ENCODE measurements at places on chromosomes 3 and 15.

- DNase-seq: no peak
Observed at GRCh38 chr3:36786921-36787890, 22.9 kb upstream of the DCLK3 start.

GRCh38 chr3:78725703-78726246, 1042.0 kb downstream of the ROBO1 start:
- DNase-seq: no peak

GRCh38 chr3:30948426-30948825, 54.0 kb upstream of the GADL1 start:
- DNase-seq: no peak

DNA sequence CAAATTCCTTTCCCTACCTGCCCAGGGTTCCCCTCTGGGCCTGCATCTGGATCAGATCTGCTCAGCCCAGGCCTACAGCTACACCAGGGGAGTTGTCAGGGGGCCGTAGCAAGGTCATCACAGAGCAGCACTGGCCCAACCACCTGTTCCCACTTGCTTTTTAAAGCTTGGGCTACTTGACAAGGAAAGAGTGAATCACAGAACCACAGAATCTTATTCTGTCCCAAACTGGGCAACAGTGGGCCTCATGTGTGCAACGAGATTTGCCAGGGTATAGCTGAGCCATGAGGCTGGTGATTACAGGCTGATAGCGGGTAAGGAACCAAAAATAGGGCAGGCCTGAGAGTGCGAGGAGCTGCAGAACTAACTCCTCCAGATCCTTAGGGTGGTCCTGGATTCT, 66.7 kb downstream of the MYLK start:
- DNase-seq: no peak

DNA sequence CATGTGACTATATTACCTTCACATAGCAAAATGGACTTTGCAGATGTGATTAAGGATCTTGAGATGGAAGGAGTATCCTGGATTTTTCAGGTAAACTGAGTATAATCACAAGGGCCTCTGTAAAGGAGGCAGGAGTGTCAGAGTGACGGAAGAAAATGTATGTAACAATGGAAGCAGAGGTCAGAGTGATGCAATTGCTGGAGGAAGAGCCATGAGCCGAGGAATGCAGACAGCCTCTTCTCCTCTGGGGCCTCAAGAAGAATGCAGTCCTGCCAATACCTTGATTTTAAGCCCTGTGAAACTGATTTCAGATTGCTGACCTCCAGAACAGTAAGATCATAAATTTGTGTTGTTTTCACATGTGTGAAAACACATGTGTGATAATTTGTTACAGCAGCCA, 15.1 kb downstream of the HEMK1 start:
- DNase-seq: no peak

DNA sequence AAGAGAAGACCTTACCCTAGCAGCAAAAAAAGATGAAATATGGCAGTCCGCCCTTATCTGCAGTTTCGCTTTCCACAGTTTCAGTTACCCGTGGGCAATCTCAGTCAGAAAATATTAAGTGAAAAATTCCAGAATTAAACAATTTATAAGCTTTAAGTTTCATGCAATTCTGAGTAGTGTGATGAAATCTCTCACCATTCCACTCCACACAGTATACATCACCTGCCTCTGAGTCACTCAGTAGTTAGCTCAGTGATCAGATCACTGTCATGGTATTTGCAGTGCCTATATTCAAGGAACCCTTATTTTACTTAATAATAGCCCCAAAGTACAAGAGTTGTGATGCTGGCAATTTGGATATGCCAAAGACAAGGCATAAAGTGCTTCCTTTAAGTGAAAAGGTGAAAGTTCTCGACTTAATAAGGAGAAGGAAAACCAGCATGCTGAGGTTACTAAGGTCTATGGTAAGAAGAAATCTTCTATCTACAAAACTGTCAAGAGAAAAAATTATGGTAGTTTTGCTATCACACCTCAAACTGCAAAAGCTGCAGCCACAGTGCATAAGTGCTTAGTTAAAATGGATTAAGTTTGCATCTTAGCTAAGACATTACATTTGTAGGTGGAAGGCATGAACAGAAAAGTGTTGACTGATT, 48.1 kb downstream of the HSPBAP1 start:
- DNase-seq: no peak

- no peak for DNase-seq
Observed at GRCh38 chr3:132055872-132056271, 21.1 kb upstream of the CPNE4 start.

DNA sequence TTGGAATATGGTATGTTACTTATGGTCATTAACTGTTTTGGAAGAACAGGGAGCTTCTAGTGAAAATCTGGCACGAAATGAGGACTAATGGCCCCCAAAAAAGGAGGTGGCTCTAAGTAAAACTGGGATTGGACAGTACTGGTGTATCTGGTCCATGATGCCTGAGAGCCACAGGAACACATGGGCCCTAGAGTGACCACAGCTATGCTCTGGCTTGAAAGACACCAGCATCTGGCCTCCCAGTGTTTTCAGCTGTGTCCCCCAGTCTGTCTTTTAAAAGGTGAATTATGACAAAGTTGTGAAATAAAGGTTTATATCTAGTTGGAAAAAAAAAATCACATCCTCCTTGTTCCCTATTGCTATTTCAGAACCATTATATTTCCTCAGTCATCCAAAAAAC, 64.5 kb downstream of the GSK3B start:
- no peak for DNase-seq

DNA sequence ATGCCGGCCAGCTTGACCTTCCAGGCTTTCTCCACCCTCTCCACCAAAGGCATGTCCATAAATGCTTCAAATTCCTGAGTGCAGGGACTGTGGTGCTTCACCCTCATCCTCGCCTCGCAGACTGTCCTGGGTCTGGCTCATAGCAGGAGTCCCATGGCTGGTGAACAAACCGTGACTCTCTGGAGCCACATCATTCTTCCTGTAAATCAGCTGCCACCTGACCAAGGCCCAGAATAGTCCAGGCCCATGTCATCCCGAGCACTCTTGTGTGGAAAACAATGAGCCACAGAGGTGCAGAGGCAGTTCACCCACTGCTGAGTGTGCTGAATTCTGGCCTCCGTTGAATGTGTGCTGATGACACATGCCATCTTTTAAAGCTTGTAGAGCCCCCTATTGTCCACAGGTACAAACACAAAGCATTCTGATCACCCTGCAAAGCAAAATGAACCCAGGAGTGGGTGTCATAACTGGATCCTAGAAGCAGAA, 68.6 kb downstream of the ABHD5 start:
- DNase-seq: no peak

DNA sequence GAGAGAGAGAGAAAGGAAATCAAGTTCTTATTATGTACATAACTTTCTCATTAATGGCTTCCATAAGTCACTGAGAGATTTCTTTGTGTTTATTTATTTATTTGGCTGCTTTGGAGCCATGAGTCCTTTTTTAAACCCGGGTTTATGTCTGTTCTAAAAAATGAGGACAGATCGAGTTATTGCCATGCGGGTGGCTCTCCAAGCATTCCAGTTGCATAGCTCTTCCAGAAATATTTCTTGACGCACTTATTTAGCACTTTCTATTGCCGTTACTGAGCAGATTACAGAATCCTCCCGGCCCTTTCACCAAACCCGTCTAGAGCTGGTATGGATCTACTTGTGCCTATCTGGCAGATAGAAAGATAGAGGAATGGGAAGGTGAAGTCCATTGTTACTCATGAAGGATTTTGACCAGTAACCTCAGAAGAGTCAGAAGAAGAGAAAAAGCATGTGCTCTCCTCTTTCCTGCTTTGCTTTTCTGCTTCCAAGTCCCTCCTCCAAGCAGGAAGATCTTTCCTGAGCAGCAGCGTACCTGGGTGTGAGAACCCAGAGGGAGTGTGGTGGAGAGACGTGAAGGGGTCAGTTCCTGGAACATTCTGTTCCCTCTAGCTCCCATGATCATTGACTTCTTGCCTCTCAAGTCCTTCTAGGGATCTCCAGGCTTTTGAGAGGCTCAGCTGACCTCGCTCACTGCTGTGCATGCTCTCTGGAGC, 112.8 kb downstream of the LPP start:
- DNase-seq: no peak

DNA sequence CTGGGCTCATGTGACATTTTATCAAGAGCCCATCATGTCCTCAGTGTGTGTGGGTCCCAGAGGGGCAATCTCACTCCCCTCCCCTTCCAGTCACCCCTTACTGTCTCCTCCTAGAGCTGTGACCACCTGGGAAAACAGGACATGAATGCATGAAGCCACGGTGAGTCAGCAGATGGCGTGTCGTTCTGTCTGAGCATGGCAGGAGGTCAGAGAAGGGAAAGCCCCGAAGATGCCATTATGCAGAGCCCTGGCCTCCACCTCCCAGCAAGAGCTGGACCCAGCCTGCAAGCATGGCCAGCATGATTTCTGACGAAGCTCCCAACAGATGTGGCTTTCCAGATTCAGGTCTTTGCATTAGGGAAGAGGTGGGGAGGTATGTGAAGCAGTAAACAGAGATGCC, 118.5 kb downstream of the TLE3 start:
- no peak for DNase-seq

- DNase-seq: no peak
Observed at GRCh38 chr3:112134335-112135124, 1.5 kb upstream of the GCSAM start.

- DNase-seq: no peak
Observed at GRCh38 chr3:2985479-2985878, 124.7 kb downstream of the IL5RA start.

GRCh38 chr3:22399566-22399965, 648.6 kb upstream of the ZNF385D start:
- no peak for DNase-seq

DNA sequence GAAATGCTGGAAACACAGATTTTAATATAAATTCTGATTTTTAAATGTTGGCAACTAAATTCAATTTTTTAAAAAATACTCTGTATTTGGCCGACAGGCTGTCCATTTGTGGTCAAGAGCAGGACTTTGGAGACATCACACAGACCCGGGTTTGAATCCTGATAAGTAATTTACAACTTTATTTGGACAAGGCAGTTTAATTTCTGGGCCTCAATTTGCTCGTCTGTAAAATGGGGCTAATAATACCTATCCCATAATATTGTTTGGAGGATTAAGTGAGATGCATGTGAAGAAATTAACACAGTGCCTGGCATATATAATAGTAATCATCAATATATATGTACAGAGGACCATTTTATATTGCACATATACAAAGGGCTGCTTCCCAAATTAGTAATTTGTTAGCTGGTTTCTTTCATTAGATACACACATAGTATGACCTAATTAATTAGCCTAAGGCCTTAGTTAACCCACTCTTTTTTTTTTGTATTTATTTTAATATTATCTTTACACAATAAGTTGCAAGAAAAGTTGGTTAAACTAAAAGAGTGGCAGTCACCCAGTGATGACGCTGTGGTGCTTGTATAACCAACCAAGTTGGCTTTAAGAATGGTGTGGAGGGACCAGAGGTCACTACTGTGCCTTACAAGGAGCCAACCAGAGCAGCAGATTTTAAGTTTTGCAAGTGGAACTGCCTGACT, 665 bp downstream of the PIGB start:
- no peak for DNase-seq

GRCh38 chr15:78382114-78382880, 42.1 kb downstream of the CRABP1 start:
- no peak for DNase-seq

DNA sequence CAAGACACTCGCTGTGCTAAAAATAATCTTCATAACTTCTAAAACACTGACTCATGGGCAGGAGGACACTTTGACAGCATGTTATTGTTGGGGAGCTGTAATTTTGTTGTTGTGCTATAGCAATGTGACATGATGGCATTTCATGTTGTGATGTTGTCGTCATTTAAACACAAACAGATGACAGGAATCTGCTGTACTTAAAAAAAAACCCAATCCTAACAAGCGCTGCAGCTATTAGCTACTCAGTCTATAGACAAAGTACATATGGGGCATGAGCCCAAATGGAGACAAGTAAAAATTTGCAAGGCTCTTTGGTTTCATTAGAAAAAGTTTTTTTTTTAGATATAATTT, 828 bp upstream of the ATOSA start:
- DNase-seq: no peak

GRCh38 chr15:58627701-58628100, 121.8 kb downstream of the ADAM10 start:
- no peak for DNase-seq

- no peak for DNase-seq
Observed at GRCh38 chr15:69666921-69667811, 214.5 kb downstream of the RPLP1 start.

GRCh38 chr3:142028243-142028777, 121.0 kb downstream of the TFDP2 start:
- no peak for DNase-seq

GRCh38 chr15:59165726-59166125, 40.9 kb upstream of the LDHAL6B start:
- DNase-seq: no peak

GRCh38 chr3:170469151-170470062, 50.7 kb downstream of the CLDN11 start:
- DNase-seq: no peak

GRCh38 chr3:104536715-104537114, 830.0 kb upstream of the ALCAM start:
- no peak for DNase-seq

GRCh38 chr3:140427786-140428185, 250.1 kb upstream of the TRIM42 start:
- no peak for DNase-seq

DNA sequence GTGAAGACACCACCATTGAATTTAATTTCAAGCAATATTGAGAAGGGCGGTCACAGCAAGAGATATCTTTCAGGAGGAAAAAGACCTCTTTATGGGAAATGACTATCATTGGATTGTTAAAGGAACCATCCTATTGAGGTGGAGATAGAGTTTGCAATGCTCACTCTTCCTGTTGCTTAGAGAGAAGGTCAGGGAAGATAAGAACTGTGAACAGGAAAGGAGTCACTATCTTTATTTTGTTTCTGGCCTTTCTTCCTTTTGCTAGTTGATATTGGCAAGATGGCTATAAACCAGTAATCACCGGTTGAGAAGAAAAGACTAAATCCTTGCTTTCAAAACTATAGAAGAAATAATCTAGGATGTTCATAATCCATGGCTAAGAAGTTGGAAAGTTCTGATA, 112.1 kb upstream of the TMEM108 start:
- no peak for DNase-seq

- no peak for DNase-seq
Observed at GRCh38 chr3:189516039-189516438, 115.2 kb upstream of the TP63 start.

DNA sequence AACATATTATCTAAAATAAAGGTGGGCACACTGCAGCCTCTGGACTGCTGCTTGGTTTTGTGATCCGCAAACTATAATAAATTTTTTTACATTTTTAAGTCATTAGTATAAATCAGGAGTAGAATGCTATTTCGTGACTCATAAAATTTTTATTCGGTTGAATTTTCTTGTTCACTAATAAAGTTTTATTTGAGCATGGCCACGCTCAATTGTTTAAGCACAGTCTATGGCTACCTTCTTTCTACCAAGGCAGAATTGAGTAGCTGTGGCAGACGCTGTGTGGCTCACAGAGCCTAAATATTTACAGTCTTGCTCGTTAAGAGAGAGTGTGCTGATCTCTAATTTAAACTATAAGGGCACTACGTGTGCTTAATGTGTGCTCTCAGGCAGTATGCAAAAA, 28.9 kb downstream of the ROBO2 start:
- DNase-seq: no peak

Data from stimulated activated CD4-positive, alpha-beta T cell treated with anti-CD3 and anti-CD28 coated beads, Interleukin-4, amount 100 ng/mL, for 1 hour (primary cell).